ENCODE measurements at places on chromosomes 2 and 18.

DNA sequence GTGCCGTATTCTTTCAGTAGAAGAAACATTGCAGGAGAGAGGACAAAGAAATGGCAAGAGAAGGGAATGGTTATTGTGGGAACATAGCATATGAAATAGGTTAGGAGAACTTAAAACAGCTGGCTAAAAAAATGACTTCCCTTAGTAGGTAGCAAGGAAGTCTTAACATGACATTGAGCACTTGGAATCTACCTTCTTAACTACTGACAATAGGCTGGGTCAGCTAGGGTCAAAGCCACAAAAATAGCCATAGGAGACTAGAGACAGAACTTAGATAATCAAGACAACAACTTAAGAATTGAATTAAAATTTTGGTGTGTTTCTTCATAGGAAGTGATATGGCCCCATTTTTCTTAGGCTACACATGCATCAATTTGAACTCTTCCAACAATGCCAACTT is 227.9 kb downstream of the TCF4 start:
- no peak for DNase-seq

GRCh38 chr2:237904831-237905599 is 45.6 kb downstream of the RAMP1 start:
- no peak for DNase-seq

DNA sequence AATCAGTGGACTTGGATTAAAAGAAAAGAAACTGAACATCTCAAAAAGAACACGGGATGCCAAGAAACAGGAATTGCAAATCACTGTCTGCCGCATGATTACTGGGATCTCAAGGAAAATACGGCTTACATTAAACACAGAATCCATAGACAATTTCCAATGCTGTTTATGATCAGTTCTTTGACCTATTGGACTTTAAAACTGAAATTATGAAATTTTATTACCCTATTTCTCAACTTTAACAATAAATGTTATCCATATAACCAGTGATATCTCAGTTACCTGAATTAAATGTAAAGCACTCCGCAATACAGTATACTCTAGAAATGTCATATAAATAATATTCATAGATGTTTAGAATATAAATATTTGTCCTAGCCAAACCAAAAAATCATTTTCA is 1556.9 kb upstream of the NXPH2 start:
- no peak for DNase-seq

- DNase-seq: peak; percentile 92
Observed at GRCh38 chr2:190648289-190649034, 421 bp upstream of the NAB1 start.

DNA sequence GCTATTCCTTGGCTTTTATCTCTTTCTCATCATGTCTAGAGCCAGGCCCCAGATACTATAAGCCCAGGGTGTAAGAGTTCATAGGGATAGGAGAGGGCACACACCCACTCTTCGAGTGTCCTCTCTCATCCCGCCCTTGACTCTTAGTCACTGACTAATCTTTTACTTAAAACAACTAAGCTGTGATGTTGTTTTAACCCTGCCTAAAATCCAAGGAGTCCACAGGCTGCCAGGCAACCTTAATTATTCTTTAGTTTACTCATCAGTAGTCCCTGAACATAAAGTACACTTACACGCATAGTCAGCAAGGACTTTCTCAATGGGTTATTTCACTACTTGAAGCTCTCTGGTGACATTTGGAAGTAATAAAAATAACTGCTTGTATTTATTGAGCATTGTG is 28.4 kb downstream of the GREB1L start:
- peak; percentile 7 for DNase-seq

GRCh38 chr2:215034154-215034553 is 104.3 kb downstream of the ABCA12 start:
- no peak for DNase-seq

DNA sequence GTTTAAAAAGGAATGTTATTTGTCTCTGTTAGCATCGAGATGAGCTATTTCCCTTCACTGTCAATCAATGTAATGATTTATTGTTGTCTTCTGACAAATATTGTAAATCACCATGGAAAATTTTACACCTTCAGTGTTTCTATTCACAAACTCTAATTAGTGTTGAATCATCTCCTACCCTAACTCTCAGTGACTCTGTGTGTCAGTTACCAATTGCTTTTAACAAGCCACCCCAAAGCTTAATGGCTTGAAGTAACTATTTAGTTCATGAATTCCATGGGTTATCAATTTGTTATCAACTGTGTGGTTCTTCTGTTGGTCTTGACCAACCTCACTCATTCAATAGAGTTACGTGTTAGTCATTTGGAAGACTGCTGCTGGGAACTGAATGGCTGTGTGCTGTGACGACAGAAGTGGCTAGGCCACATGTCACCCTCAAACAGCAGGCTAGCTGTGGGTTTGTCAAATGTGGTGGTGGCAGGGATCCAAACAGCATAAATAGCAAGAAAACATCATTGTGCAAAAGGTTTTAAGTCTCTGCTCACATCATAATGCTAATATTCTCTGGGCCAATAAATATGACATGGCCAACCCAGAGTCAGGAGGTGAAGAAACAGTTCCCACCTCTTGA is 910.8 kb upstream of the CDH2 start:
- no peak for DNase-seq

DNA sequence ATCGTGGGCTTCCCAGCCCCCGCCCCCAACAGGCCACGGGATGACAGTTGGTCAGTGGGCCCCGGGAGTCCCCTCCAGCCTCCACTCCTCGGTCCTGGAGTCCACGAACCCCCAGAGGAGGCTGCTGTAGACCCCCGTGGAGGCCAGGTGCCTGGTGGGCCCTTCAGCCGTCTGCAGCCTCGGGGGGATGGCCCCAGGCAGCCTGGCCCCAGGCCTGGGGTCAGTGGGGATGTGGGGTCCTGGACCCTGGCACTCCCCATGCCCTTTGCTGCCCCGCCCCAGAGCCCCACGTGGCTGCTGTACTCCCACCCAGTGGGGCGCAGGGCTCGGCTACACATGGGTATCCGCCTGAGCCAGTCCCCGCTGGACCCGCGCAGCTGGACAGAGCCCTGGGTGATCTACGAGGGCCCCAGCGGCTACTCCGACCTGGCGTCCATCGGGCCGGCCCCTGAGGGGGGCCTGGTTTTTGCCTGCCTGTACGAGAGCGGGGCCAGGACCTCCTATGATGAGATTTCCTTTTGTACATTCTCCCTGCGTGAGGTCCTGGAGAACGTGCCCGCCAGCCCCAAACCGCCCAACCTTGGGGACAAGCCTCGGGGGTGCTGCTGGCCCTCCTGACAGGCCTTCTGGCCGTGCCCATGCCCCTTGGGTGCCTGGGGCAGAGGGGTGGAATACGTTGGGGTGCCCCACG is 7.6 kb downstream of the NEU4 start:
- no peak for DNase-seq

- no peak for DNase-seq
Observed at GRCh38 chr2:189060096-189060642, 86.0 kb downstream of the COL3A1 start.

GRCh38 chr2:226906163-226906693 is 70.4 kb downstream of the RHBDD1 start:
- DNase-seq: no peak

- DNase-seq: no peak
Observed at GRCh38 chr2:188285774-188286173, 5.9 kb upstream of the GULP1 start.

DNA sequence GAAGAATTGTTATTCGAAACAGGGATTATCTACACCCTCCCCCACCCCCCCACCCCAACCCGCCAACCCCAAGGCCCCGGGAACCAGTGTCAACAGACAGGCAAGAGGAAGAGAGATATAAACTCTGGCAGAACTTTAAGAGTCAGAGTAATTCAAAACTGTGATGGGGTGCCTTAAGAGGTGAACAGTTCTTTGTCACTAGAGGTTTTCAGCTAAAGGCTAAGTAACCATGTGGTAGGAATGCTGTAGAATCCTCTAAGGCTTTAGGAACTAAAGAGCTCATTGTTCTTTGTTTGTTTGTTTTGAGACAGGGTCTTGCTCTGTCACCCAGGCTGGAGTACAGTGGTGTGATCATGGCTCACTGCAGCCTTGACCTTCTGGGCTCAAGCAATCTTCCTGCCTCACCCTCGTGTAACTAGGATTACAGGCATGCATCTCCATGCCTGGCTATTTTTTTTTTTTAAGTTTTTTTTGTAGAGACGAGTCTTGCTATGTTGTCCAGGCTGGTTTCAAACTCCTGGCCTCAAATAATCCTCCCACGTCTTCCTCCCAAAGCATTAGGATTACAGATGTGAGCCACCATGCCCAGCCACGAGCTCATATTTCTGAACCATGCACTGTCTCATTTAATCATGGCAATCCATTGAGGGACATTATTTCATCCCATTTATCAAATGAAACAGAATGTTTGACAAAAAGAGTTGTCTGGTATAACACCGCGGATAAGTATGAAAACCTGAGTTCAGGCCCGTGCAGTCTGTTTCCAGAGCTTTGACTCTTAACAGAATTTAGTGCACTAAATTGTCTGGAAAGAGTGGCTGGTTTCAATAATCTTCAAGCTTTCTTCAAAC is 20.8 kb upstream of the TMEM17 start:
- DNase-seq: no peak

DNA sequence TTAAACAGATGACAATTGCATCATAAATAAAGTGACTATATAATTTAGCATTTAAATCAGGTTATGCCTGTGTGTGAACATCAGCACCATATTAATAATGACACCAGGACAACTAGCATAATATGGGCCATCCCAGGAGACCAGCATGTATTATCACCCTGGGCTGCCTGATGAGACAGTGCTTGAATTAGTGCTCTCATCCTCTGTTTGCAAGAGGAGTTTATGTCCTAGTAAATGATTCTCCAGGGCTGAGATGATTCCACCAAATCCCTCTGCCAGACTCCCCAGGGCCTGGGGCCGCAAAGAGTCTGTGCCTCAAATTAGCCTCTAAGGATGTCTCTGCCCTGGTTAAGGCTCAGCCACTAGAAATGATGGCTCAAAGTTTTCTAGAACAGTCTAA is 97.7 kb downstream of the SGPP2 start:
- DNase-seq: no peak

DNA sequence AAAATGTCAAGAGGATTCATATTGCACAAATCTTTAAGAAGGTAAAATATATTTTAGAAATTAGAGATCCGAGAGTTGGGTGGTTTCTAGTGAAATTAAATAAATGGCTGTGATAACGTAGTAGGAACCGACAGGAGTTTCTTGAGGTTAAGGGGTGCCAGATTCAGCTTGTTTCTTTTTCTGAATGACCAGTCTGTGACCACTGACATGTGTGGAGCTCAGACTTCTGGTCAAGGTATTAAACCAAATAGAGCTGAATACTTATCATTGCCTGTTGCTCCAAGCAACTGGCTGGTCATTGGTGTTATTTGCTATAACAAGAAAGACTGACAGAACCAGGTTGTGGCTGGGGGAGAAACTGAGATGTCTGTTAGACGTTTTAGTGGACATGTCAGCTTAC is 408.2 kb upstream of the HS6ST1 start:
- no peak for DNase-seq

- DNase-seq: no peak
Observed at GRCh38 chr2:159711562-159712142, 654 bp upstream of the MARCHF7 start.

GRCh38 chr2:186058614-186059013 is 320.0 kb downstream of the FSIP2 start:
- DNase-seq: peak; percentile 58

- DNase-seq: no peak
Observed at GRCh38 chr2:158835431-158835830, 40.3 kb downstream of the DAPL1 start.

DNA sequence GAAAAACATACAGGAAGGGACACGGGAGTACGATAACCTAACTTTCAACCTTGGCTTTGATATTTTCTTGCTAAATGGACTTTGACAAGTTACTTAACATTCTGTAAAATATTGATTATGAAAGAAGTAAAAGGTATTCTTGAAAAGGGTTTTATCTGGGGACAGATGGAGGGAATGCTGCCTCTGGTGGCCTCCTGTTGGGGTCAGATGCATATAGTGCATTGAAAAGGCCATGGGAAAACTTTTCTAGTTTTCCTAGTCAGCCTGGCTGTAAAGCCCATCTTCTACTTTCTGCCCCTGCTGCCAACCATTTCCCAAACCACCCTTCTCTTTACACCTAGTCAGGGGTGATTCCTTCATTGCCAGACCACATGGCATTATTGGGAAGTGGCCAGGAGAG is 22.2 kb upstream of the MSTN start:
- DNase-seq: peak; percentile 22

DNA sequence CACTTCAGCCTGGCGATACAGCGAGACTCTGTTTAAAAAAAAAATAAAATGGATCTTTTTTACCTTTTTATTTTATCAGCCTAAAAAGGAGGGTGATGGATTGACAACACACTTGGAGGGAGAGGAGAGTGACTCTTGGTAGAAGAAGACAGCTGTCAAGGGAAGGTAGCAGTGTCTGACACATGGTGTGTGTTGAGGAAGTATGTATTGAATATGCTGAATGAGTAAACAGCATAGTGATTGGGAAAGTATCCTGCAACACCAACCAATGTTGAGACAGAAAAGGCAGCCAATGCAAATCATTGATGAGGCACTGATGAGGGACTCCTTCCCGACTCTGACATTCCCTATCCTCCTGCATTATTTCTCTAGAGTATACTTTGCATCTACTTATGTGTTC is 306.4 kb downstream of the LPIN1 start:
- no peak for DNase-seq

DNA sequence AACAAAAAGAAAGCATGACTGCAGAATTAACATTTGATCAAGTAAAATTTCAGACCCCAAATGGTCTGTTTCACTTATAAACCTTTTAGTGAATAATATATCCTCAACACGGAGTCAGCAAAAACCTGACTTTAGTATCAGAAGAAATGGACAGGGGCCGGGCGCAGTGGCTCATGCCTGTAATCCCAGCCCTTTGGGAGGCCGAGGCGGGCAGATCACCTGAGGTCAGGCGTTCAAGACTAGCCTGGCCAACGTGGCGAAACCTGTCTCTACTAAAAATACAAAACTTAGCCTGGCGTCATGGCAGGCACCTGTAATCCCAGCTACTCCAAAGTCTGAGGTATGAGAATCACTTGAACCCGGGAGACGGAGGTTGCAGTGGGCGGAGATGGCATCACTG is 3.0 kb downstream of the OR6B3 start:
- DNase-seq: no peak

GRCh38 chr2:232396683-232397082 is 10.0 kb upstream of the ALPG start:
- no peak for DNase-seq

DNA sequence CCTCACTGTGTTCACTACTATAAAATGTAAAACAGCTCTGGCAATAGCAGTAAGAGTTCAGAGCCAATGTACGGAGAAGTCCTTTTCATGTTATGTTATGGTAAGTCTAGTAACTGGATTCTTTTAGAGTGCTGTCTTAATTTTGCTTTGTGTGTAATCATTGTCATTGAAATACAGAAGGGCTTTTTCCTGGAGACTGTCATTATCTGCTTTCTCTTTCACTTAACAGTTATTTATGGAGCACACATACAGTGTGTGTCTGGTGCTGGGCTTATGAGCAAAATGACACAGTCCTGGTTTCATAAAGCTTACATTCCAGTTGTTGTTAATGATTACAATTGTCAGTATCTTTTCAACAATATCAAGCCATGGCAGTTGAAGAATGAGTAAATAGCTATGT is 95.5 kb downstream of the CCDC102B start:
- DNase-seq: no peak

- DNase-seq: no peak
Observed at GRCh38 chr2:31580321-31581117, at the start of gene SRD5A2. Gene SRD5A2 (minus strand): TSS chr2:31580938. CDS start chr2:31580900, 38 bp downstream.

GRCh38 chr2:119232666-119232993 is 9.0 kb downstream of the STEAP3 start:
- DNase-seq: no peak

Data from NCI-H82 (cell line).